NCI-H446 (cell line): ENCODE measurements at places on chromosomes 2 and 18.

DNA sequence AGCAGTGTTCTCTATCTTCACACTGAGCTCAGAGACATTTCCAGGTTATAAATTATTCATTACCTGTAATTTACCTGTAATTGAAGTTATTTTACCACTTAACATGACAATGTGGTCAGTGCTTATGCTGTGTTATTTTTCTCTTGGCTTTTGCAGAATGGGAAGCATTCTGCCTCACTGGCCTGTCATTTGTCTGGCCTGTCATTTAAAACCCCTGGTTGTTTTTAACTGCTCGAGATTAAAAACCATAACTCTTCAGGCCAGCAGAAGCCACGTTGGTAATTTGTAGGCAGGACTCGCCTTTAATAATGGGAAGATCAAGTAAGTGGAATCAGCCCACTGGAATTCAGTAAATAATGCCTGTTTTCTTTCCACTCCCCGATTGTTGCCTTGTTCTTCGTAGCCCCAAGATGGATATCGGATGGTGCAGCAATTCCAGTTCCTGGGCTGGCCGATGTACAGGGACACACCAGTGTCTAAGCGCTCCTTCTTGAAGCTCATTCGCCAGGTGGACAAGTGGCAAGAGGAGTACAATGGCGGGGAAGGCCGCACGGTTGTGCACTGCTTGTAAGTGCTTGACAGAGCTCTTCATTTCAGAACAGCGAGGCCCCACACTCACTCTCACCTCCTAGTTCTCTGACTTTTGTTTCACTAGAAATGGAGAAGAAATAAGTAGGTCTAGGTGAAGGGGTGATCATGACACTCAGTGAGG, 222.4 kb upstream of the RAB12 start:
- DNase-seq, result no peak

- DNase-seq, result no peak
Measured at GRCh38 chr18:45844938-45845337, 19.5 kb downstream of the SIGLEC15 start.

GRCh38 chr2:28506112-28506910, 10.5 kb downstream of the PLB1 start:
- no peak for DNase-seq

- peak; percentile 15 for DNase-seq
Measured at GRCh38 chr2:109322111-109322510, 193.1 kb downstream of the SH3RF3 start.

- no peak for DNase-seq
Measured at GRCh38 chr18:58525517-58525916, 103.4 kb downstream of the ALPK2 start.

DNA sequence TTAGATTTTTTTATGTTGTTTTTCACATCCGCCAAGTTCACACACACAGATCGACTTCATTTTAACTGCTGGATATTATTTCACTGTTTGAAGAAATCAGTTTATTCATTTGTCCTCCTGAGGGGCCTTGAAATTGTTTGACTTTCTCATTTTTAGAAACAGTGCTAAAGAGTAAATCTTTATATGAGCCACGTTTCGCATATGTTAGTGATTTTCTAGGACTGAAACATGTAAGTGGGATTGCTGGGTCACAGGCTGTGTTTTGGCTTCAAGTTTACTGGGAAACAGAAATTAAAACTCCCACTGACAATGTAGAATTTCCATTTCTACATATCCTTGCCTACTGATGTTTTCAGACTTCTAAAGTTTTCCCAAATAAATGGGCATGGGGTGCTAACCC, 363.8 kb downstream of the NCKAP5 start:
- no peak for DNase-seq

DNA sequence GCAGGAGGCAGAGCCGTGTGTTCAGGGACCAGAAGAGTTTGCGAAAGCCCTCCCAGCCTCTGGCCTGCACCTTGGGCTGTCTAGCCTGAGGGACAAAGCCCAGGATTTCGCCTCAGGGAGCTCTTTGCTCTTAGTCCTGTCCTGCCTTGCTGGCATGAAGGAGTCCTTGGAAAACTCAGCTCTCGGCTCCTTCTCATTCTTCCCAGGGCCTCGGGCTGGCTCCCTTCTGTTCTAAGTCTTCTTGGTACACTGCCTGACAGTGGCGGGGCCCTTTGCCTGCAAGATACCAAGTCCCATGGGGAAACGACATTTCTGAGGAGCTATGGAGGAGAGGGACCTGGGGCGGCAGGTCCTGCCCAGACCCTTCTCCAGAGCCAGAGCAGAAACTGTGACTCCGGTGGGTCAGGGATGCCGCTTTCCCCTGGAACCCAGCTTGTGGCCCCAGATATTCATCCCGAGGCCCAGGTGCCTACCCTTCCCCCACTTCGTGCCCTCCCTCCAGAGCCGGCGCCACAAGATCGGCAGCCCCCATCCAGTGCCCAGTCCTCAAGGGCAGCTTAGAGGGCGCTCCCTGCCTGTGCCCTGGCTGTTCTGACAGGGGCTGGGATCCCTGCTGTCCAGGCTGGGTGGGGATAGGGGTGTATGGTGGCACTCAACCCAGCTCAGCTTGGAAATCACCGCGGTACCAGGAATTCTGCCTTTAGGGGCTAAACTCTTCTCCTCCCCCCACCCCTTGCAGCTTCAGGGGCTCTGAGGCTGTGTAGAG, 5.5 kb upstream of the CYP26B1 start:
- no peak for DNase-seq

GRCh38 chr2:164496881-164497280, 124.4 kb downstream of the GRB14 start:
- no peak for DNase-seq

- no peak for DNase-seq
Measured at GRCh38 chr18:69885841-69886531, 61.7 kb downstream of the CD226 start.

GRCh38 chr2:237581751-237582746, 8.5 kb downstream of the RAB17 start:
- DNase-seq, result no peak

- no peak for DNase-seq
Measured at GRCh38 chr2:37550190-37550589, 121.3 kb downstream of the CDC42EP3 start.

GRCh38 chr2:102940684-102941083, 178.9 kb downstream of the TMEM182 start:
- DNase-seq, result peak; percentile 69

GRCh38 chr18:72692595-72692994, 148.5 kb upstream of the CBLN2 start:
- peak; percentile 11 for DNase-seq

- DNase-seq, result no peak
Measured at GRCh38 chr2:128442053-128442751, 123.5 kb upstream of the HS6ST1 start.

DNA sequence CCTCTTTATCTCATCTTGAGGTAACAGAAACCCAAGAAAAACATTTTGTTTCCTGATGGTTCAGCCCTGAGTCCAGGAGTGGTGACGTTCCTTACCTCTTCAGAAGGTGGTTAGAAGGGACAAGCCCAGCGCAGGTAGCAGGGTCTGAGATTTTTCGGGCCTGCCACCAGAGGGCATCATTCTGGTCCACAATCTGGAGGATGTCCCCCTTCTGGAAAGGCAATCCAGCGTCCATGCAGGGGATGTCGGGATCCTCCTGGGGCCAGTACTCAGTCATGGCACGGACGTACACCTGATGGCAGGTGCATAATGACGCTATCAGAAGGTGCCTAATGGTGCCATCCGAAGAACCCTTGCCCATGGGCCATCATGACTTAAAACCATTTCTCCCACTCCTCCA, 17.7 kb downstream of the MPP4 start:
- DNase-seq, result peak; percentile 4

GRCh38 chr2:237315170-237315828, 98.7 kb downstream of the COL6A3 start:
- DNase-seq, result no peak

GRCh38 chr2:150644298-150645067, 157.0 kb upstream of the RND3 start:
- DNase-seq, result no peak

GRCh38 chr2:225056330-225057073, 14.2 kb upstream of the DOCK10 start:
- no peak for DNase-seq

GRCh38 chr2:237359894-237360780, 53.8 kb downstream of the COL6A3 start:
- DNase-seq, result no peak

DNA sequence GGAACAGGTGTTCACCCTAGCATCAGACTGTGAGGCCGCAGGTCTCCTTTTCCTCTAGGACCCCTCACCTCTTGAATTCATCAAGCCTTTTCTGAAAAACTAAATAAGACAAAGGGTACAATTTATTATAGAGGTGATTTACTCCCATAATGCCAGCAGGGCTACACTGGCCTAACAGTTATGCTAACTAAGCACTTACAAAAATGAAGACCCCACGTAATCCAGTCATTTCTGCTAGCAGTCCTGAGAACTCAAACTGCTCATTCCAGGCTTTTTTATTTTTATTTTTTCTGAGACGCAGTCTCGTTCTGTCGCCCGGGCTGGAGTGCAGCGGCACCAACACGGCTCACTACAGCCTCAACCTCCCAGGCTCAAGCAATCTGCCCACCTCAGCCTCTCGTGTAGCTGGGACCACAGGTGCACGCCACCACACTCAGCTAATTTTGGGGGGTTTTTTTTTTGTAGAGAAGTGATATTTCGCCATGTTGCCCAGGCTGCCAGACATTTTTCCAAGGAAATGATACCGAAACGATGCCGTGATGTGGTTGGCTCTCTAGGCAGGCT, 14.2 kb downstream of the CAPG start:
- DNase-seq, result no peak

DNA sequence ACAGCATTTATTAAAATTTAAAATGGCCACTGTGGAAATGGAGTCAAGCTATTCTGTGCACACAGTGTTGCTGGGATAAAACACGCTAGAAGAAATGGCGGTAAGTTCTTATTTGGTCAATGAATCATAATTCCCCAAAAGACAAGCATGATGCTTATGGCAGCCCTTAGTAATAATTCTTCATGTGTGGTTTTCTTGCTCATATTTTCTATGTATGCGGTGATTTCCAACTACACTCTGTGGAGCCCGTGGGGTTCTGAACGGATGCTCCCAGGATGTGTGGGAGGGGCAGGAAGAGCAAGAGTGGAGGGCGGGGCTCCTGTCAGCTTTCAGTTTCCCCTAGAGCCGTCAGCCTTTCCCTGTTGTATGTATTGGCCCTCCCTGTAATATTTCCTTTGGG, 91.7 kb upstream of the RMDN2 start:
- no peak for DNase-seq

DNA sequence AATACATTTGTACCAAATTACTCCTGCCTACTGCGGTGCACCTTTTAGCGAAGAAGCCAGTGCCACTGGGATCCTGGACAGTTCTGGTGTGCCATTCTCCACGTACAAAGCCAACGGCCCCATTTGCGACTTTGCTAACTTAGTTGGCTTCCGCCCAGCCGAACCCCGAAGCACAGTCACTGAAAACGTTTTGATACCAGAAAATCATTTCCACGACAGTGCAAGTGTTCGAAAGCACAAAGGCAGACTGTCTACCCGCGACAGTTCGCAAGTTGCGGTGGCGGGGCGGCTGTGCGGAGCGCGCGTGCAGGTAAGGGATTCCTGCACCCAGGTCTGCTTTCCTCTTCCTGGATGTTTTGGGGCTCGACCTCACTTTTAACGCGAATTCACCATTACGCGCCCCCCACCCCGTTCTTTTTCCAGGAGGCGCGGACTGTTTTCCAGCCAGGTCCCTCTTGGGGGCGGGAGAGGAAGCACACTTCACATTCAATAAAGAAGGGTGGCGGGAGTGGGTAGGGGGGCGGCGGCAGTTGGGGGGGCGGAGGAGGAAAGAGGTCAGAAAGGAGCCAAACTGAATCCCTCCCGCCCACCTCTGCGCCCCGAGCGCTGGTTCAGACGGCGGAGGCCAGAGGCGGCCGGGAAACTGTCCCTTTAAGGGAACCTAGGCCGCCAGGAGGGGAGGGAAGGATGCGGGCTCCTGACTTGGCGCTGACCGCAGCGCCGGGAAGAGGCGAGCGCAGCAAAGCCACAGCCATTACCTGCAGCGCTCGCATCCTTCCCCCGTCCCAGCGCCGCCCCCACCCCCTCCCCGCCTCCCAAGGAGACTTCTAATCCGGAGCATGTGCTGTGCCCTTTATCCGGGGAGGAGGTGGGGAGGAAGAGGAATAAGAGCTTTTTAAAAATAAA, 107.4 kb upstream of the KCTD1 start:
- no peak for DNase-seq

DNA sequence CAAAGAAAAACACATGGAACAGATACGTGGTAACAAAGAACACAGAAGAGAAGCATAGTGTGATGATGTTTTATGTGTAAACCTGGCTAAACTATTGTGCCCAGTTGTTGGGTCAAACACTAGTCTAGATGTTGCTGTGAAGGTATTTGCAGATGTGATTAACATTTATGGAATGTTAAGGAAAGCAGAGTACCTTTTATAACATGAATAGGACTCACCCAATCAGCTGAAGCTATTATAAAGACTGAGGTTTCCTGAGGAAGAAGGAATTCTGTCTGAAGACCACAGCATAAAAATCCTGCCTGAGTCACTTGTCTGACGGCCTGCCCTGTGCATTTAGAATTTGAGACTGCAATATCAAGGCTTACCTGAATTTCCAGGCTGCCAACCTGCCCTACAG, 253.1 kb downstream of the DYM start:
- no peak for DNase-seq

GRCh38 chr18:77119101-77119850, 13.3 kb downstream of the MBP start:
- no peak for DNase-seq

- no peak for DNase-seq
Measured at GRCh38 chr2:65291216-65292105, 63.8 kb downstream of the ACTR2 start.

- DNase-seq, result no peak
Measured at GRCh38 chr2:241814643-241815476, 5.9 kb downstream of the NEU4 start.

- DNase-seq, result no peak
Measured at GRCh38 chr2:72943540-72944395, 26.4 kb downstream of the EMX1 start.

DNA sequence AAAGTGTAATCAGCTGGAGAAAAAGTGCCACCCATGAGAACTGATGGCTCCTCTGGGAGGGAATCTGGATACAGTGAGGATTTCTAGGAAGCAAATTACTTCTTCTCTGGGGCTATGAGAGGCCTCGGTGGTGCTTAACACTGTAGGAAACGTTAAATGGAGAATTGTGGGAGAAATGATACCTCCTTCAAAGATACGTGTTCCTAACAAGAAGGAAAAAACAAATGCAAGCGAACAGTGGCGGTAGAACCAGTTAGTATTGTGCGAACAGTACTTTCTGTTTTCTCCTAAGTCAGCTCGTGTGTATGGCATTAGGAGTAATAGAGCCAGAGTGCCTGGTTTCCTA, 587 bp upstream of the MTIF2 start:
- no peak for DNase-seq

- no peak for DNase-seq
Measured at GRCh38 chr2:230924470-230925341, at the start of gene GPR55. TSS of gene GPR55 (minus strand) at chr2:230925242. CDS start at chr2:230910962, 14,280 bp downstream.

DNA sequence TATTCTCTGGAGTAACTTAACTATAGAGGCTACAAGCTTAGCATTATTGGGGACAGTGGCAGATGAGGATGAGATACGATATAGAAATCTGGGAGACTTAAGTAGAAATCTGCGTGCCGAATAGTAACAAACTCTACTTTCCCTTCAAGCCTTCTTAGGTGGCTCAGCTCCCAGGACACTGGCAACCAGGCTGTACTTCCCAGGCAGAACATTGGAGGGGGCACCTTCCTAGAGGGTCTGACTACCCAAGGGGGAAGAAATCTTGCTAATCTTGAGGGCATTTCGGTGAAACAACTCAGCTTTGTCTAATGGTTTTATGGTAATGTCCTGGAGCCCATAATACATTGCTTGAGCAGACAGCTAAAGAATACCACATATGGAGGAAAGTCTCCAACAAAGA, 126.2 kb upstream of the DTNA start:
- no peak for DNase-seq
